ENCODE measurements at places on chromosomes 7 and 10.

DNA sequence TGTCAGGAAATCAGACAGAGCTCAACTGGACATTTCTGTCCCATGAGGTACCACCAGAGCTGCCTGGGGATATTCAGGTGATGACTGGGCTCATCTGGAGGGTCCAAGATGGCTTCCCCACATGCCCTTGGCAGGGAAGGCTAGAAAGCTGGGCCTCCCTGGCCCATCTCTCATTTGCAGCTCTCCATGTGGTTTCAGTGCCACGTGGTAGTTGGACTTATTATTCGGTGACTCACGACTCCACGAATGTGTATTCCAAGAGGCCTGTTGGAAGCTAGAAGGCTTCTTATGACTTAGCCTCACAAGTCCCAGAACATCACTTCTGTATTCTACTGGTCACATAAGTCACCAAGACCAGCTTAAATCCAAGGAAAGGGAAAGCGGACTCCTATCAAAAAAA lies 22.8 kb downstream of the NSMCE4A start:
- H3K27me3 ChIP-seq = no peaks in the 10 kb centered on the region
- no peak for DNase-seq
- H3K36me3 ChIP-seq = peaks cover 4% of the 10 kb centered on the region
- H3K4me3 ChIP-seq = no peak overlapping the region

DNA sequence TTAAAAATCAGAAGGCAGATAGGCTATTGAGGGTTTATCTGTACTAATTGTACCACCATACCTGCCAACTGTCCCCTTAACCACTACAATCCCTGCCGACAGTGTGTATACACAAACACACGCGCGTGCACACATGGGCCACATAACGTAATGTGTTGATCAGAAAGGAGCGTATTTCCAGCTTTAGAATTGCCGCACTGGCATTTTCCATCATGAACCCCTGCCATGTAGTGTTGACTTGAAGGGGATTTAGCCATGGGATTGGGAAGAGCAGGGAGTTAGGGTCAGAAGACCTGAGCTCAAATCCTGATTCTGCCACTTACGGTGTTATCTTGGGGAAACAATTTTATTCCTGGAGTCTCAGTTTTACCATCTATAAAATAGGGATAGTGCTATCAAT lies 158.9 kb downstream of the TCF7L2 start:
- no peak overlapping the region for H3K27ac ChIP-seq
- H3K27me3 ChIP-seq = no peaks in the 10 kb centered on the region
- no peak for DNase-seq
- H3K4me3 ChIP-seq = no peak overlapping the region
- H3K4me1 ChIP-seq = no peaks in the 10 kb centered on the region

- no peaks in the 10 kb centered on the region for H3K27me3 ChIP-seq
- H3K4me1 ChIP-seq = no peaks in the 10 kb centered on the region
- DNase-seq = no peak
- H3K36me3 ChIP-seq = no peaks in the 10 kb centered on the region
- no peak overlapping the region for H3K4me3 ChIP-seq
These were observed 29.2 kb upstream of the ZNRF2 start for GRCh38 chr7:30255064-30255769.

- H3K27me3 ChIP-seq = no peaks in the 10 kb centered on the region
- H3K36me3 ChIP-seq = no peaks in the 10 kb centered on the region
- H3K4me1 ChIP-seq = no peaks in the 10 kb centered on the region
- H3K27ac ChIP-seq = no peak overlapping the region
These were observed 620.8 kb downstream of the AUTS2 start for GRCh38 chr7:70219061-70219460.

DNA sequence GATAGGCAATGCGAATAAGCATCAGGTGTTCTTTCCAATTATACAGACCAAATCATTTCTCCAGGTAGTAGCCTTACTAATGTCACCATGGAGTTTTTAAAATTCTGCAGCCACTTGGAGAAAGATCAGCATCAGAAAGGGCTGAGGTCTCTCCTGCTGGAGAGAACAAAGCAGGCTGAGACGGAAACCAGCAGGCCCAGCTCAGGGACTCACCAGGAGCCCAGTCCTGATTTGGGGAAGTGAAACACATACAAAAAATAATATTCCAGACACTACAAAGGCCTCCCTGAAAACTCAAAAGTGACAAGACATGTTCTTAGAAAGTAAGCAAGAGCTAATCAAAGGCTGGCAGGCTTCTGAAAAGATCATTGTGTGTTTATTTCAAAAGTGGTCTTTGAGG lies 207.1 kb upstream of the GHITM start:
- no peak for DNase-seq
- no peaks in the 10 kb centered on the region for H3K4me1 ChIP-seq
- no peak overlapping the region for H3K27ac ChIP-seq
- no peaks in the 10 kb centered on the region for H3K36me3 ChIP-seq
- no peak overlapping the region for H3K4me3 ChIP-seq
- H3K27me3 ChIP-seq = no peaks in the 10 kb centered on the region

- no peaks in the 10 kb centered on the region for H3K27me3 ChIP-seq
- H3K27ac ChIP-seq = no peak overlapping the region
- H3K4me1 ChIP-seq = no peaks in the 10 kb centered on the region
- no peak for DNase-seq
- no peak overlapping the region for H3K4me3 ChIP-seq
- H3K36me3 ChIP-seq = no peaks in the 10 kb centered on the region
These were observed 24.8 kb upstream of the EIF5AL1 start for GRCh38 chr10:79487296-79488194.

All from effector memory CD4-positive, alpha-beta T cell (primary cell).